ENCODE measurements at places on chromosomes 1 and 21. TPM values are rescaled to one million over a fixed set of nuclear protein-coding genes. Genes with fewer than 3 reads are reported as not detected.

OR2AK2 gene
- total RNA-seq = not detected

AMPD1 gene
- not detected for total RNA-seq

PKLR gene
- total RNA-seq = not detected

KLHDC7A gene
- not detected for total RNA-seq

OR2T11 gene
- total RNA-seq = not detected

HLX gene
- 4.3 TPM for total RNA-seq

TBX15 gene
- not detected for total RNA-seq

RGS16 gene
- total RNA-seq = 0.28 TPM

PRMT6 gene
- 15.4 TPM for total RNA-seq

PI4KB gene
- total RNA-seq = 94.5 TPM

PRR9 gene
- not detected for total RNA-seq

DNM3 gene
- total RNA-seq = 0.83 TPM

PIP5K1A gene
- total RNA-seq = 52.5 TPM

CDA gene
- total RNA-seq = 0.90 TPM

WNT3A gene
- not detected for total RNA-seq

PRAMEF13 gene
- not detected for total RNA-seq

Data from IMR-90 (cell line).